ENCODE measurements at places on chromosomes 13 and 19. TPM values are rescaled to one million over a fixed set of nuclear protein-coding genes. Genes with fewer than 3 reads are reported as not detected.

- H3K4me3 ChIP-seq, result no peak overlapping the region
- H3K36me3 ChIP-seq, result no peaks in the 10 kb centered on the region
- DNase-seq, result no peak
- peaks cover 21% of the 10 kb centered on the region for H3K4me1 ChIP-seq
- no peak overlapping the region for H3K27ac ChIP-seq
Observed at GRCh38 chr13:31209172-31209840, 9.5 kb downstream of the B3GLCT start.

DNA sequence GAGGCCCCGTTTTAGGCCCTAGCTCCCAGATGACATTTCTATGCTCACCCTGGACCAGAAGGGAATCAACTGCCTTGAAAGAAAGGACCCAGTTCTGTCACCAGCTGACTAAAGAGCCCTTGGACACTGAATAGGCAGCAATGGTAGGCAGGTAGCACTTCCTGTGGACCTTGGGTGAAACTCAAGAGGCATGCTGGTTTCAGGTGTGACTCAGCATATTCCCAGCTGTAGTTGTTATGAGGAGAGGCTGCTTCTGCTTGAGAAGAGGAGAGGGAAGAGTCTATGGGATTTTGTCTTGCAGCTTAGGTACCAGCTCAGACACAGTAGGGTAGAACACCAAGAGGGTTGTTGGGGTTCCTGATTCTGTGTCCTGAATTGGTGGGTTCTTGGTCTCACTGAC is 37.9 kb upstream of the HTR2A start:
- peaks cover 2% of the 10 kb centered on the region for H3K27me3 ChIP-seq
- no peak for DNase-seq
- no peak overlapping the region for H3K27ac ChIP-seq
- no peak overlapping the region for H3K4me3 ChIP-seq

GRCh38 chr19:7658219-7658686 is 10.6 kb upstream of the RETN start:
- H3K36me3 ChIP-seq, result no peaks in the 10 kb centered on the region
- H3K4me1 ChIP-seq, result peaks cover 20% of the 10 kb centered on the region
- H3K4me3 ChIP-seq, result peak overlapping the region; percentile 70
- H3K27me3 ChIP-seq, result no peaks in the 10 kb centered on the region
- peak; percentile 74 for DNase-seq

GRCh38 chr13:72221276-72221962 is 354.4 kb upstream of the DACH1 start:
- no peaks in the 10 kb centered on the region for H3K27me3 ChIP-seq
- no peak overlapping the region for H3K27ac ChIP-seq
- H3K4me1 ChIP-seq, result no peaks in the 10 kb centered on the region
- no peak for DNase-seq

The HIPK4 gene
- not detected for total RNA-seq

GRCh38 chr19:36140304-36141038 is 605 bp downstream of the CAPNS1 start:
- H3K27ac ChIP-seq, result peak overlapping the region; percentile 93
- H3K36me3 ChIP-seq, result peaks cover 28% of the 10 kb centered on the region
- H3K4me1 ChIP-seq, result peaks cover 28% of the 10 kb centered on the region
- no peaks in the 10 kb centered on the region for H3K27me3 ChIP-seq
- peak; percentile 72 for DNase-seq

The APOC4 gene
- total RNA-seq, result not detected

- H3K4me1 ChIP-seq, result no peaks in the 10 kb centered on the region
- no peak overlapping the region for H3K27ac ChIP-seq
- no peak for DNase-seq
- no peaks in the 10 kb centered on the region for H3K27me3 ChIP-seq
- H3K36me3 ChIP-seq, result no peaks in the 10 kb centered on the region
- H3K4me3 ChIP-seq, result no peak overlapping the region
Observed at GRCh38 chr13:68982961-68983619, 1124.5 kb upstream of the ATXN8OS start.

The CCDC8 gene
- not detected for total RNA-seq

- H3K27ac ChIP-seq, result no peak overlapping the region
- no peak overlapping the region for H3K4me3 ChIP-seq
- no peaks in the 10 kb centered on the region for H3K27me3 ChIP-seq
- DNase-seq, result no peak
- H3K4me1 ChIP-seq, result no peaks in the 10 kb centered on the region
Observed at GRCh38 chr19:5997371-5997770, 19.4 kb upstream of the RANBP3 start.

- H3K36me3 ChIP-seq, result peaks cover 21% of the 10 kb centered on the region
- peak; percentile 58 for DNase-seq
- H3K4me3 ChIP-seq, result peak overlapping the region; percentile 95
- peaks cover 64% of the 10 kb centered on the region for H3K4me1 ChIP-seq
- no peaks in the 10 kb centered on the region for H3K27me3 ChIP-seq
- H3K27ac ChIP-seq, result peak overlapping the region; percentile 98
Observed at GRCh38 chr19:54158812-54159351, 639 bp downstream of the LENG1 start.

DNA sequence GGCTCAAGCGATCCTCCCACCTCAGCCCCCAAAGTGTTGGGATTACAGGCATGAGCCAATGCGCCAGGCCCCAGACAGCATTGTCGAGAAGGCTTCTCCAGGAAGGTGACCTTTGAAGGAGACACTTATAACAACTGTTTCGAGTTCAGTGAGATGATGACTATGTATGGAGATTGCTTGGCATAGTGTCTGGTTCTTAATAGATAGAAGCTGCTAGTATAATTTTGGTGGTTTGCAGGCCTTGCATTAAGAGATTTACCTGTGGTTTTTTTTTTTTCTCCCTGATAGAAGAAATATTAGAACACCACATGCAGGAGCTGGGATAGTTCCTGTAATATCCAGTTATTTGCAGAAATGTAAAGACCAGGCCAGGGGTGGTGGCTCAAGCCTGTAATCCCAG is 3.7 kb downstream of the MARCHF2 start:
- no peaks in the 10 kb centered on the region for H3K36me3 ChIP-seq
- H3K27me3 ChIP-seq, result no peaks in the 10 kb centered on the region
- no peak overlapping the region for H3K4me3 ChIP-seq
- no peak overlapping the region for H3K27ac ChIP-seq

- no peak for DNase-seq
- peaks cover 3% of the 10 kb centered on the region for H3K36me3 ChIP-seq
- H3K4me3 ChIP-seq, result no peak overlapping the region
Observed at GRCh38 chr19:50790922-50791467, 780 bp downstream of the ACP4 start.

DNA sequence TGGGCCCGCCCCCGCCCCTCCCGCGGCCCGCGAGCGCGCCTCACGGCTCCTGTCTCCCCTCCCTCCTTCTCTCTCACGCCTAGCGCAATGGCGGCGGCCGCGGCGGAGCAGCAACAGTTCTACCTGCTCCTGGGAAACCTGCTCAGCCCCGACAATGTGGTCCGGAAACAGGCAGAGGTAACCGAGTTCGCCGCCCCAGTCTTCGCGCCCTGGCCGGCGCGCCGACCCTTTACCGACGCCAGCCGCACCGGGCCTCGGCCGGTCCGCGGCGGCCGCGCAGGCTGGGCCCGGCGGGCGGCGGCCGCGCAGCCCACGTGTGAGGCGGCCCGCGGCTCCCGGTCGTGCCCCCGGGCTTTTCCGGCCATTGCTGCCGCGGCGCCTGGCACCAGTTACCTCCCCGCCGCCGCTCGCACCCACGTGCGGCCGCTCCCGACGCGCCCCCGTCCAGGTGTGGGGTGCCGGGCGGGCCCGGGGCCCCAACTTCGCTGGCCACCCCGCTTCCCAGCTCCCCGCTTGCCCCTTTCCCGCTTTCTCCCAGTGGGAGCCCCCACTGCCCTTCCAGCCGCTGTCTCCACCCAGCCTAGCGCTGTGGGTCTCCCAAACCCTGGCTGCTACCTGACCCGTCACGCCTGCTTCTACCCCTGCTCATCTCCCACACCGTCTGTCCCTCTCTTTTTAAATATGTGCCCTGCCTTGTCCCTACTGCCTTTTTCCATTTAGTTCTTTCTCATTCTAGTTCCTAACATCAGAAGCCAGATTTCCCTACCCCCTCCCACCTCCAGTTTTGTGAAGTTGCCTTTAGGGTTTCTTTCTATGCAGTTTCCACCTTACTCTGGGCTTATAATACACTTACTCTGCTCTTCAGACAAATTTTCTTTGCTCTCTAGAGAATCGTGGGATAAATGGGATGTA is 23.4 kb downstream of the IPO5 start:
- peaks cover 34% of the 10 kb centered on the region for H3K4me1 ChIP-seq
- peaks cover 7% of the 10 kb centered on the region for H3K36me3 ChIP-seq
- peak overlapping the region; percentile 95 for H3K4me3 ChIP-seq
- no peaks in the 10 kb centered on the region for H3K27me3 ChIP-seq

The ANGPTL4 gene
- 0.82 TPM for total RNA-seq

The GAS6 gene
- 0.23 TPM for total RNA-seq

DNA sequence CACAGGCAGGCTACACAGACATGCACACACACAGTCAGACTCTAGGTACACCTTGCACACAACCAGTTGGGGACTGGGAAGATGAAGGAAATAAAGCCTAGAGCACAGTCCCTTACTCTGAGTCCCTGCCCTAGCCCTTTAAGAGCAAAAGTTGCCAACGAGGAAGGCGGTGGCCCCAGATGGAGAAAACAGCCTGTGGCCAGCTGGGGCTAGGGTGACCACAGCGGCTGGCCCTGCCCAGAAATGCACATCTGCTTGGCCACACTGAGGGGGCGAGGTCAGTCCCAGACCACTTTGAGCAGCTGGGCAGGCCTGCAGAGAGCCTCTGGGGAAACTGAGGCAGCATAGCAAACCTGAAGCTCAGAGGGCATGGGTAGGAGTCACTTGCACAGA is 52.3 kb downstream of the PTPRS start:
- H3K27ac ChIP-seq, result no peak overlapping the region
- H3K4me1 ChIP-seq, result no peaks in the 10 kb centered on the region
- H3K36me3 ChIP-seq, result no peaks in the 10 kb centered on the region
- H3K4me3 ChIP-seq, result no peak overlapping the region
- no peak for DNase-seq

- peaks cover 5% of the 10 kb centered on the region for H3K27me3 ChIP-seq
- no peak overlapping the region for H3K27ac ChIP-seq
- no peaks in the 10 kb centered on the region for H3K36me3 ChIP-seq
- DNase-seq, result no peak
- H3K4me3 ChIP-seq, result no peak overlapping the region
Observed at GRCh38 chr13:76848596-76848995, 37.6 kb downstream of the KCTD12 start.

The GFY gene
- not detected for total RNA-seq

DNA sequence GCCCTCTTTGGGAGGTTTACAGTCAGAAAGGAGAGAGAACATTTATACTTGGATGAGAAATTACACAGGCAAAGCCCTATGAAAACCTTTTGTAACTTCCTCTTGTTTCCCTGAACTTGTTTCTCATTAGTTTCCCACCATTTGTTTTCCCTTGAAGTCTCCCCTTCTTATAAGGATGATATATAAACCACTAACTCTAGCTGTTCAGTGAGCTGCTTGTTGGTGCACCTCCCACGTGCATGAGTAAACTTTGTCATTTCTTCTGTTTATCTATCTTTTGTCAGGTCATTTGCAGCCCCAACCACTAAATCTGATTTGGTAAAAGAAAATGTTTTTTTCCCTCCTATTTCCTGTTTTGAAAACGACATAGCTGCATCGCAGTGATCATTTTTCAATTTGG is 919.9 kb downstream of the SLITRK1 start:
- H3K4me3 ChIP-seq, result no peak overlapping the region
- H3K36me3 ChIP-seq, result no peaks in the 10 kb centered on the region
- H3K27me3 ChIP-seq, result no peaks in the 10 kb centered on the region
- no peak for DNase-seq

- no peak overlapping the region for H3K4me3 ChIP-seq
- H3K27ac ChIP-seq, result no peak overlapping the region
- H3K27me3 ChIP-seq, result no peaks in the 10 kb centered on the region
- H3K36me3 ChIP-seq, result no peaks in the 10 kb centered on the region
- peaks cover 2% of the 10 kb centered on the region for H3K4me1 ChIP-seq
- no peak for DNase-seq
Observed at GRCh38 chr13:59671881-59672280, 491.8 kb downstream of the DIAPH3 start.

The RXFP2 gene
- total RNA-seq, result not detected

DNA sequence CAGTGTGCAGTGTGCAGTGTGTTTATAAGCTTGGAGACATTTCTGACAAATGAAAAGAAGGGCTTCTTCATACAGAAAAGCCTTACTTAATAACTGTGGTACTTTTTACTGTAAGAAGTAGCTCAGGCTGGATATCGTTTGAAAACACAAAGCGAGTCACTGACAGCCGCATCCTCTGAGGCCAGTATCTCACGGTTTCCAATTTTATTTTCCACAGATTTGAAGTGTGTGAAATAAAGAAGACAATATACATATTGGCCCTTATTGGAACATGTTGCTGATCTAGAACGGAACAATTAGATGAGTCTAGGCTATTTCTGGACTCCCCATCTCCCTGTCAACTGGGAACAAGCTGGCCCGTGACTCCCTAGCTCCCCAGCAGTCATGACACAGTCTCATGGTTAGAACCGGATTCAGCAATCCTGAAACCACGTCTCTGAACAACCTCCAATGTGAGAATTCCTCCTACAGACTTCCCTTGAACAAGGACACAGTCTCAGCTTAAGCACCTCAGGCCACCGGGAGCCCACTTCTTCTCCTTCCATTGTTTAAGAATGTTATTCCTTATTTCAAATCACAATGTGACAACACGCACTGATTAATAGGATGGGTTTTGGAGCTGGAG is 484.5 kb downstream of the COG6 start:
- no peaks in the 10 kb centered on the region for H3K36me3 ChIP-seq
- no peak overlapping the region for H3K27ac ChIP-seq
- H3K4me3 ChIP-seq, result no peak overlapping the region

- no peaks in the 10 kb centered on the region for H3K4me1 ChIP-seq
- H3K27ac ChIP-seq, result no peak overlapping the region
- no peak for DNase-seq
- peaks cover 10% of the 10 kb centered on the region for H3K27me3 ChIP-seq
Observed at GRCh38 chr19:13629687-13630357, 123.5 kb upstream of the CACNA1A start.

DNA sequence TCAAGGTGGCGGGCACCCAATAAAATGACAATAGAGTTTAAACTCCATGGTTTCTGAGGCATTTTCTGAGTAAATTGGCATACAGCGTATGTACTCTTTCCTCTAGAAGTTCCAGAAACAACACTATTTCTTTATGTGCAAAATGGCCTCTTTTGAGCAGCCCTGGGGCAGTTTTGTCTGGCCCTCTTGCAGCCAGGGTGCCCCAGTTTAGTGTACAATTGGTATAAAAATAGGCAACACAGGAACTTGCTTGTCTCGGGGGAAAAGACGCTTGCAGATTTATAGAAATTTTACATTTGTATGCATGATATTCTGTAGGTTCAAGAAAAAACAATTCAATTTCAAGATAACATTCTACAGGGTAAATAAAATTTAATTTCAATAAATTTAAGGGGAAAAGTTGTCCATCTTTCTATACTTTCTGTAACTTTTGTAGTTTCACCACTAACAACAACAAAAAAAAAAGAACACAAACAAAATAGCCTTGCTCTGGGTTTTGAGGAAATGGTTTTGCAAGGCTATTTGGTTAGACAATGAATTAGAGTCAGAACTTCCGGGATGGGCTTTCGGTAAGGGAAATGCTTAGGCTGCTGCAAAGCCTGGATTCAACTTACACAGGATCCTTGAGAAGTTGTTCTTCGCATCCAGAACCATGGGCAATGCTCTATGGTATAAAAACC is 45.3 kb downstream of the LRCH1 start:
- peak overlapping the region; percentile 49 for H3K27ac ChIP-seq
- H3K4me3 ChIP-seq, result no peak overlapping the region
- H3K4me1 ChIP-seq, result peaks cover 67% of the 10 kb centered on the region
- H3K27me3 ChIP-seq, result no peaks in the 10 kb centered on the region
- DNase-seq, result no peak
- no peaks in the 10 kb centered on the region for H3K36me3 ChIP-seq

The ACER1 gene
- not detected for total RNA-seq

GRCh38 chr13:25836574-25837336 is 215.1 kb downstream of the SHISA2 start:
- no peak overlapping the region for H3K4me3 ChIP-seq
- H3K27ac ChIP-seq, result no peak overlapping the region
- peaks cover 18% of the 10 kb centered on the region for H3K27me3 ChIP-seq
- no peak for DNase-seq
- H3K36me3 ChIP-seq, result no peaks in the 10 kb centered on the region

The CD33 gene
- total RNA-seq, result 0.96 TPM
